ENCODE measurements at places on chromosomes 1 and 21. TPM values are rescaled to one million over a fixed set of nuclear protein-coding genes. Genes with fewer than 3 reads are reported as not detected.

DNA sequence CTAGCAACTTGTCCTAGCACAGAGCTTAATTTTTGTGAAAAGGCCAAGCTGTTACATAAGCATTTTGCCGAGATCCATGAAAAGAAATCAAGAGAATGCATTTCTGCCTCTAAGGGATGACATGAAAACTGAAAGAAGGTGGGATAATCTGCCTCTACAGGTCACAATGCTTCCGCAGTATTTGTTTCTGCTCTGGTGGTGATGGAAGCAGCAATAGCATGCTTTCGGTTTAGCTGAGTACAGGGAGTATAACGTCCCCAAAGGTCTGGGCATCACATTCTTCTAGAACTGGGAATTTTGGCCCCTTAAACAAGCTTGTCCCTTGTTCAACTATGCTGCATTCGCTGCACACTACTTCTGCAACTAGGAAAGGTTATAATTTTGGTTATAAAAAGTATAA, 14.4 kb upstream of the MAGI3 start:
- DNase-seq: no peak

- no peak for DNase-seq
Observed at GRCh38 chr1:1625404-1625775, 6.6 kb upstream of the MMP23B start.

DNA sequence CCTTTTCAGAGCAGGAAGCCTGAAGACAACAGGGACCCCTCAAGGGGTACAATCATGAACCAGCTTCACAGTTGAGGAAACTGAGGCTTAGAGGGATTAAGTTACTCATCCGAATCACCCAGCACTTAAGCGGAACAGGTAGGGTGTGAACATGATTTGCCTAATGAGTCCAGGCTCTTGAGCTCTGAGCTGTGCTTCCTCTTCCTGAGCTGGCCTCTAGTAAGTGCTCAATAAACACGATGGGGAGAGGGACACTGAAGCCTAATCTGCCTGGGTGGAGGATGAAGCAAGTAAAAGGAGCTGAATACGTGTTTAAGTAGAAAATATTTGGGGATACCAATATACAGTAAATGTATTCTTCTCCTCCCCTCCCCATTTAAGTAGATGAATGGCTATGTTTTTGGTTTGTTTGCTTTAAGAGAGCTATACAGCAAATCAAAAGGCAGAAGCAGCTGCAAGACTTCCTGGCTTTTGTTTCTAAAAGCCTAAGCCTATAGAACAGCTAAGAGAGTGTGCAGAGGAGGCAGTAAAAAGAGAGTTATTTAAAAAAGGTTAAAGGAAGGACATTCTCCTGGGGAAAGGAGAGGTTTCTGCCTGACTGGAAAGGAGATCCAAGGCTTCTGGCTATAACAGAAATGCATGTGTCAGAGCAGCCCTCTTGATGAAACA, 20.5 kb downstream of the STPG1 start:
- DNase-seq: no peak

DNA sequence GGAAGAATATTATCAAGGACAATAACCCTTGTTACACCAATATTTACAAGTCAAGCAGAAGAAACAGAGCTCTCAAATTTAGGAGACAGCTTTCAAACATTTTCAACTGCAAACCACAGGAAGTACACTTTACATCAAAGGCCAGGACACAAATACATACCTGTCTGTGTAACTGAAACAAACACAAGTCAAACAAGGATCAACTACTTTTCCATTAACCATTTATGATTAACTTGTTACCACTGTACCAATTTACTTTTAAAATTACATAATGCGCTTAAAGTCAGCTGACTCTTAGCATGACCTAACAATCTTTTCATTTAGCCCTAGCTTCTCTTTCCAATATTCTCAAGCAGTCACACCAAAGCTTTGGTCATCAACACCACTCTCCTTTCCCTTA, 43.5 kb downstream of the TRIM33 start:
- no peak for DNase-seq

- no peak for DNase-seq
Observed at GRCh38 chr1:167648978-167649744, 19.1 kb downstream of the RCSD1 start.

Gene LCE3E
- total RNA-seq: not detected

- no peak for DNase-seq
Observed at GRCh38 chr1:25550155-25550506, 6.7 kb downstream of the LDLRAP1 start.

GRCh38 chr1:104072915-104073371, 323.2 kb downstream of the AMY1C start:
- no peak for DNase-seq
